ENCODE measurements at places on chromosomes 2 and 18.

DNA sequence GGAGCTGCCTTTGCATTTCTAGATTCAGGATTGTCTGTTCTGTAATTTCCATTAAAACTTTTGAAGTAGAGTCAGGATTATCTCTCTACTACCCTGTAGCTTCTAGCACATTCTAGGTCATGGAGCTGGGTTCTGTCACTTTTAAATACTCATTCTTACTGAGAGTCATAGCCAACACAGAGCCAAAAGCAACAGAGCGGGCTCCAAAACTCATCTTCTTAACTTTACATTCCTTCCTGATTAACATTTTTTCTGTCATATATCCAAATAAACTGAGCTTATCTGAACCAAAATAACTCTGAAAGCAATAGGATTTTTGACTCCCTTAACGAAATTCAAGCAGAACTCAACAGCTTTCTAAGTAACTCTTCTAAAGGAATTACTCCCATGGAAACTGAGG lies 12.9 kb downstream of the PREPL start:
- no peak for DNase-seq

DNA sequence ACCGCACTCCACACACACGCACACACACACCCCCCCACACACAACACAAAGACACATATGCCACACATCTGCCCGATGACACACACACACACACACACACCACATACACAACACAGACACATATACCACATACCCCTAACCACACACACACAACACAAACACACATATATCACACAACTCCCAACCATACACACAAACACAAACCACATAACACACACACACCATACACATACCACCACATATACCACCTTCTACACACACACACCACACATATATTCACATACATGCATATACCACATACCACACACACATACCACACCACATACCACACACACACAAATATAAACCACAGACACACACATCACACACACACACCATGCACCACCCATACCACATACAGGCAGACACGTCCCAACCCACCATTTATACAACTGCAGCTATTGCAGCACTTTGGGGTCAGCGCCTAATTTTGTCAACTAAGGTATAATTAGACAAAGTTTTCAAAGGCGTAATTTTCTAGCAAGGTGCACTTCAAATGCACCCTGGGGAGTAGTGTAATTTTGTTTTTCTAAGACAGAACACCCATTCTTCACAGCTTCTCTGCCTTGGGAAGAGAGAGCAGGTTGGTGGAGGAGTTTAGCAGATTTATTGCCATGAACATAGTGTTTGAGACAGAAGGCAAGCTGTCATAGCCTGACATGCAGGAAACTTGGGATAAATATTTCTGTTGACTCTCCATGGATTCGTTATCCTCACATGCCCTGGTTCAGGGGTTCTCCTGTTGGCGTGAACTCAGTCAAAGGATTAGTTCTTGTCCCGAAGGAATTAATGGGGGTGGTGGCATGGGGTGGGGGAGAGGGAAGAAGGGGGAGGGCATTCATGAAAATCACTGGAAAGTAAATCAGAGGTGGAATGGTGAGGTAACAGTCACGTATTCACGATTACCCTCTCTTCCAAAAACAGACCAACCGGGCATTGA lies 416.1 kb downstream of the LPIN1 start:
- DNase-seq, result no peak

GRCh38 chr2:68915393-68915792 lies 37.3 kb downstream of the GKN2 start:
- no peak for DNase-seq

- DNase-seq, result peak; percentile 39
Measured at GRCh38 chr2:168254158-168254935, 7.0 kb upstream of the STK39 start.

DNA sequence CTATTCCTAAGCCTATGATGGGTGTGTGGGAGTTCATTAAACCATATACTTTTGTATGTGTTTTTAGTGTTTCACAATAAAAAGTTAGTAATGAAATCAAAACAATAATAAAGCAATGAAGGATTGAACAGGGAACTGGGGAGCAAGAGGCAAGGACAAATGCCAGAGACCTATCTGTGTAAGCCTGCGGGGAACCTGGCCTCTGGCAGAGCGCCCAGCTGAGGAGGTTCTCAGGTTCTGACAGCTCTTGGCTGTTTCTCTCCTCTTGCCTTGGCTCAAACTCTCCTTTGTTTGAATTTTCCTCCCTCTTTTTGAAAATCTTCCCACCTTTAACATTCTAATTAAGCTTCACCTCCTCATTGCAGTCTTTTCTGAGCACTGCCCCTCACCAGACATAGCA lies 200.0 kb upstream of the NCKAP5 start:
- DNase-seq, result no peak

- DNase-seq, result no peak
Measured at GRCh38 chr18:35688757-35689156, 107.2 kb downstream of the GALNT1 start.
